ENCODE measurements at places on chromosomes 3 and 15.
A peak's percentile ranks its signal among the peaks of the same experiment; 100 is the strongest.

GRCh38 chr3:134651347-134652041, 672 bp upstream of the KY start:
- DNase-seq = peak; percentile 11

- no peak for DNase-seq
These were observed 11.8 kb upstream of the FBXO22 start for GRCh38 chr15:75891895-75892294.

DNA sequence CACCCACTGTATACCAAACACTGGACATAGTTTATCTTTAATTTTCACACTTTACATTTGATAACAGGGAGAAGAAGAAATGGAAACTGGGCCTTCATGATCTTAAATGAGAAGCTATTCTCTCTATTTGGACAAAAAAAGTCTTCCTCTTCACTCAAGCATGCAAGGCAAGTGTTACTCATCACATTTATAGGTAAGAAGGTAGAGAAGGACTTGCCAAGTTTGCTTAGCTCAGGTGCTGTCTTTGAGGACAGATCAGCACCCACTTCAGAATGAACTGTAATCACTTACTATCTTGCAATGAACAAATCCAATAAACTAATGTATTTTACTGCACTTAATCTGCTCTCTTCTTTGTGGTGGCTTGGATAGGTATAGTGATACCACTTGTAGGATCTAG, 1.1 kb upstream of the MYH15 start:
- no peak for DNase-seq

GRCh38 chr3:13878281-13879101, 1.4 kb downstream of the WNT7A start:
- DNase-seq = peak; percentile 15

DNA sequence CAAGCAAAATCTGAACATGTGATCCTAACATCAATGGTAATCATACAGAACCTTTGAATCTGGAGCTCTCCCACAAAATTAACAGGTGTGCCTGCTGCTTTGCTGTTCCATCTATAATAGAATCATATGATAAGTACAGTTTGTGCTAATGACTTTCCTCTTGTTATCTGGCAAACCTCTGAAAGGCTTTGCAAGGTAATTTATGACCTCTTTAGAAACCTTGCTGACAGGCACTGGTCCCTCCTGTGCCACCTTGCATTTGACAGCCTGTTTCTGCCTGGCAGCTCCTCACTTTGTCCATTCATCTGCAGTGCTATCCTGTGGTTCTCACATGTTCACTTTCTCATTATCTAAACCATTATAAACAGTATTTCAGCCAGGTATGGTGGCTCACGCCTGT, 10.2 kb upstream of the HTR3C start:
- DNase-seq = no peak

- peak; percentile 39 for DNase-seq
These were observed 3.0 kb downstream of the DUOXA1 start for GRCh38 chr15:45126535-45127158.

- no peak for DNase-seq
These were observed 20.4 kb upstream of the PSTPIP1 start for GRCh38 chr15:76974456-76975036.

DNA sequence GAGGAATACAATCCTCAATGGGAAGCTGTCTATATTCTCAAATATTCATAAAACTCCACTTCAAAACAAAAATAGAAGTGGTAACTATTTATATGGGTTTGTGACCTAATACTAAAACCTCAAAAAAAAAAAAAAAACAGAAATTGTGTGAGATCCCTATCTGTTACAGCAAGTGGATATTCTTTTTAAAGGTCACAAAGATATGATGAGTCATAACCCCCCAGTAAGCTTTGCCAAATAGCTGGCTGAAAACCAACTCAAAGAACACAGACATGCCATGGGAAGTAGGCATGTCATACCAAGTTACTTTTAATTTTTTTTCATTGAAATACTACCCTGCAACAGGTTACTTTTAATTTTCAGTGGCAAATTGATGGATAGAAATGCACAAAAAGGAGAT, 62.5 kb downstream of the CBLB start:
- no peak for DNase-seq

Measured in body of pancreas (tissue), 4 donors.